Activated CD4-positive, alpha-beta memory T cell treated with anti-CD3 and anti-CD28 coated beads, Interleukin-2, amount 10 ng/mL, durations not matched to agents 7 days and 5 days (primary cell): ENCODE measurements at places on chromosomes 7 and 10. TPM values are rescaled to one million over a fixed set of nuclear protein-coding genes. Genes with fewer than 3 reads are reported as not detected.

DNA sequence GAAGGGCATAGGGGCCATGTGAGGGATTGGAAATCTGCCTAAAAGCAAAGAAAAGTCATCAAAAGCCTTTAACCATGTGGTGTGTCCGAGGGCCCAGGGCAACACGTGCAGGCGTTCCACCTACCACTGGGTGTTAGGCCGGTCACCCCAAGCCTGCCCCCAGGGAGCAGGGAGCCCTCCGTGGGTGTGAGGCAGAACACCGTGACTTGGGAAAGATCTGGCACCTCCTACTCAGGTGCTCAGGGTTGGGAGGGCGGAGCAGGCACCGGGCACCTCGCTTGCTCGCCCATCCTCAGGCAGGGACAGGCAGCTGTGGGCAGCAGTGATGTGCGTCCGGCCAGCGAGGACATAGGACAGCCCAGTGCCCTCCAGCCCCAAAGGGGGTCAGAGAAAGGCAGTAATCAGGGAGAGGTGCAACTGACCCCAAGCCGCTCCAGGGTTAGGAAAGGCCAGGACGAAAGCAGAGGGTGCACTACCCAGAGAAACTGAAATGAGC lies 80.7 kb upstream of the CHST15 start:
- DNase-seq: no peak

DNA sequence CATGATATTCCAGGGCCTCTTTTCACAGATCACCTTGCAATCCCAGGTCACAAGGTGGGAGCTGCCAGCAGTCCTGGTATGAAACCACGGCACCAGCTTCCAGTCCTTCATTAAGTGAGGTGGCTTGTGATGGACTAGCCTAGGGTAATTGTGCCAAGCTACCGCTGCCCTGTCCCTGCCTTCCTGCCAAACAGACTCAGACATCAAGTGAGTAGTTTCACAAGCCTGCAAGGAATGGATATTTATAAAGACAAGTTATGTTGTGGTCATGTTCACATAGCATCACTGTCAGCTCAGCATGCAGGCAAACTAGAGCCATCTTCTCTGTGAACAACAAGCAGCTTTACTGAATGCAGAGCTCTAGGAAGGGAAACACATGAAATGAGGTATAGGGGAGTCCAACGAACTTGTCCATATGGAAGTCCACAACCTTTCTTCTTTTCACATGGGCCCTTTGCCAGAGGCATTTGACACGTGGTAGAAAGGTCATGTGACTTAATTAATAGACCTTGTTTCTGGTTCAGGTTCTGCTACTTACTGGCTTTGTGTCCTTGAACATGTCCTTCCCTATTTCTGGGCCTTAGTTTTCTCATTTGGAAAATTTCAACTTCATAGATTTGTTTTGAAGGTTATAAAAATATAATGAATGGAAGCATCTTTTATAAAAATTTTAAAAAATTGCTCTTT lies 1061.2 kb downstream of the KCNMA1 start:
- no peak for DNase-seq

DNA sequence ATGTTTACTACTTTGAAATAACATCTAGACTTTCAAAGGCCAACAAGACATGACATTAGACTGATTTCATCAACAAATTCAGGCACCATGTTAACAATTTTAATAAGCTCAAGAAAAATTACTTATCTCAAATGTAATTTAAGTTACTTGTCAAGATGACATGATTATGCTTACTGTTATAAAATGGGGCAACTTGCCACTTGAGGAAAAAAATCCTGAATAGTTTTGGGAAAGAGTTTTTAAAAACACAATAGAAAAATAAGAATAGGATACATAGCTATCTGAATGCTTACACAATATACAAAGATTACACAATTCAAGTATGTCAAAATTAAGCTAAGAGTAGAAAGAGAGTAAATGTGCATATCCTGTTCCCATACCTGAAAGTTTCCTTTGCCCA lies 85.4 kb downstream of the RNF32 start:
- no peak for DNase-seq

DNA sequence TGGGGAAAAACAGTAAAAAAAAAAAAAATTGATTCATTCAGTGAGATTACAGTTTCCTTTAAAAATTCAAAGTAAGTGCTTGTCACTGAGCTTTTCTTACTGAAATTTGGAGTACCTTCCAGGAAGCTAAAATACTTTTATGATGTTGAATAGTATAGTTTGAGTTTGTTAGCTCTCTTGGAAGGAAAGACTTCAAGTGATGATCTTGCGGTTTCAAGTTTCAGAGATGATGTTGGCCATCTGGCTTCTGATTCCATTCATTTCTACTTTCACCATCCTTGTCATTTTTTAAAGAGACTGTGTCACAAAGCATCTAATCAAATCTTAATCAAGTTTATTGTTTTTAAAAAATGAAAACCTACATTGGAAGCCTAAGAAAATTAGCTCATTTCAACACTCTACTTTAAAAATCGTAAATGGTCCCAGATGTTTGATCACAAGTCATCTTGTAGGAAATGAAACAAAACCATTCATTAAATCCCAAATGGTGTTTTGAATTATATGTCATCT lies 4.9 kb upstream of the HERPUD2 start:
- DNase-seq: no peak

DNA sequence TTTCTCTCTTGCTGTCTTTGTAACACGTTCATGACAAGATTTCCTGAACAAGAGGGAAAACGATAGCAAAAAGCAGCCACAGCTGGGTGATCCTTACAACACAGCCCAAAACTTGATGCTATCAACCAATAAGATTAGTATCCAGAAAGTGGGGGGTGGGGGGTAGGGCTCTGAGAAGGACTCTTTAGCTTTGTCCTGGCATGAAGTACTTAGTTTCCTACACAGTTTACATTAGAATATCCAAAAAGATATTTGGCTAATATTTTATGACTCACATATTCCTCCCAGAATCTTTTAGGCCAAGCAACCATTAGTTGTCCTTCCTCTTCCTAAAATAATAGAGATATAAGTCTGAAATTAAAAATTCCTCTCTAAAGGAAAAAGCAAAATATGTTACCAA lies 22.9 kb upstream of the LRRC17 start:
- DNase-seq: no peak

GRCh38 chr7:83672157-83672556 lies 23.2 kb upstream of the SEMA3E start:
- DNase-seq: no peak

GRCh38 chr10:99656199-99657064 lies 2.9 kb upstream of the ENTPD7 start:
- DNase-seq: no peak

- DNase-seq: no peak
Observed at GRCh38 chr10:70433581-70434280, 7.8 kb downstream of the NODAL start.

DNA sequence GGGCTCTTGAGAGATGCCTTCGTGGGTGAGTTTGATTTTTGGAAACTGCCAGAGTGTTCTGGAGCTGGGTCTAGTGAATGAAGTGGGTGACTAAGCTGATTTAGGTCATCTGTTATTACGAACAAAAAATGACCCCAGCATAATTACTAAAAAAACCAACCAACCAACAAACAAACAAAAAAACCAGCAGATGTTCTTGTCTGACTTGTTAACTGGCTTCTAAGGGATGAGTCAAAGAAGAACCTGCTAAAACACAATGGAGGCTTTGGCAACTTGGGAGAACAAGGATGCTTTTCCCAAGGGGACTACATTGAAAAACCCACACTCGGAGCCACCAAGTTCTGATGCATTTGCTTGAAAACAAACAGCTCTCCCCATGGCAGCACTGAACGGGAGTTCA lies 11.5 kb downstream of the TACR2 start:
- no peak for DNase-seq

DNA sequence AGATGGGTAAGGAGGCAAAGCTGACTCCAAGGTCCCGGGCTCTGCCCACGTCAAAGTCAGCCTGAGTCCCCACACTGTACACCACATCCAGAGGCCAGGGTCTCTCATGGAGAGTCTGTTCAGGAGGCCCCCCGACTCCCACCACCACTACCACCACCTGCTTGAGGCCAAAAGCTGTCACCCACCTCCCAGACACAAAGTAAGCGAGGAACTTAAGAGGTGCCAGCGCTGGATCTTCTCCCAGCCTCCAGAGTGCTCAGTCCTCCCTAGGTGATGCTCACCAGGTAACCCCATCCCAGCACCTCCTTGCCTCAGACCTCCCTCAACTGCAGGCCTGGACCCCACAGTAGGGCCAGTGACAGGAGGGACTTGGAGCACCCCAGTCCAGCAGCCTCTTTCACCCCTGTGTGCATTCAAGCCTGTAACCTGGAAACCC lies 520 bp downstream of the NPC1L1 start:
- DNase-seq: no peak

GRCh38 chr10:38043516-38043915 lies 33.0 kb downstream of the ZNF33A start:
- DNase-seq: no peak

- no peak for DNase-seq
Observed at GRCh38 chr10:95333997-95334804, 43.4 kb upstream of the PDLIM1 start.

GRCh38 chr10:118590334-118590733 lies 5.1 kb downstream of the PRLHR start:
- no peak for DNase-seq

GRCh38 chr10:132396494-132397035 lies 435 bp upstream of the PWWP2B start:
- DNase-seq: peak; percentile 72

DNA sequence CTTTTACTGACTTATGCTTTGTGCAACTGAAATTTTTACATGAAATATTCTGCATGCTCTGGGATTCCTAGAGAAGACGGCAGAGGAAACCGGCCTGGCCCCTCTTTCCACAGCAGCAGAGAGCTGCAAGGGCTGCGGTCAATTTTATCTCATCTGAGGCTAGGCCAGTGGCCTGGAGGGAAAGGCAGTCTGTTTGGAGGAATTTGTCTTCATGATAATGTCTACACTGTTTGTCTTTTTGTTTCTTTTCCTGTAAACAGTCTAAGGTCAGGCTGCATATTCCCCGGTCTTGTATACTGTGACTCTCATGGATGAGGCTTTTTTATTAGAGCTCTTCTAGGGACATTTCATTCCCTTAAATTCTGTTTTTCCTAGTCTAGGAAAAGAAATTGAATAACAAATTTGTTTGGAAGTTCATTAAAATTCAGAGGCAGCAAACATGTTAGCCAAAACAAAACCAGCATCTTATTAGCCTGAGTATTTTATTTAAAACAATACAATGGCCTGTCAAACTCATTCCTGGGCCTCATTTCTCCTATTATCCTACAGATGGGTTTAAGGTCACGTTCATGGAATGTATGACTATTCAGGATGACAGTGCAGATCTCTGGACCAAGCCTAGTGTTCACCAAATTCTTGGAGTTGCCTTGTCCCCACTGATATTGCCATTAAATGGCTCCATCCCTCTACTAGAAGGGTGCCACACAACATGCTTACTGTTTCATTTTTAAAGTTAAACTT lies 26.4 kb downstream of the LAMB4 start:
- no peak for DNase-seq

DNA sequence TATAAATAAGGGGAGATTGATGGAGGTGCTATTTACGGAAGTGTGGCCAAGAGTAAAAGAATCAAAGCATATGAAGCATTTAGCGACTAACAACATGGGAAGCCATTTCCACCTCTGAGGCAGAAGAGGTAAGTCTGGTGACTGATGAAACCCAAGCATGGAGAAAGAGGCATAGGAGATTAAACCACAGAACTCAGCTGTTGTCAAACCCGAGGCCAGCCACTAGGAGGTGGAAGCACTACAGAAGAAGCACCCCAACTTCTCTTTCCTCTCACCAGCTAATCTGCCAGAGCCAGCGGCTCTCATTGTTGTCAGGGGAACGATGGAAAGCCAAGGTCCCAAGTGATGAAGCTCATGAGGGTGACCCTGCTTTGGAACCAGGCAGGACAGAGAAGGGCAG lies 19.6 kb upstream of the CNTNAP2 start:
- no peak for DNase-seq

DNA sequence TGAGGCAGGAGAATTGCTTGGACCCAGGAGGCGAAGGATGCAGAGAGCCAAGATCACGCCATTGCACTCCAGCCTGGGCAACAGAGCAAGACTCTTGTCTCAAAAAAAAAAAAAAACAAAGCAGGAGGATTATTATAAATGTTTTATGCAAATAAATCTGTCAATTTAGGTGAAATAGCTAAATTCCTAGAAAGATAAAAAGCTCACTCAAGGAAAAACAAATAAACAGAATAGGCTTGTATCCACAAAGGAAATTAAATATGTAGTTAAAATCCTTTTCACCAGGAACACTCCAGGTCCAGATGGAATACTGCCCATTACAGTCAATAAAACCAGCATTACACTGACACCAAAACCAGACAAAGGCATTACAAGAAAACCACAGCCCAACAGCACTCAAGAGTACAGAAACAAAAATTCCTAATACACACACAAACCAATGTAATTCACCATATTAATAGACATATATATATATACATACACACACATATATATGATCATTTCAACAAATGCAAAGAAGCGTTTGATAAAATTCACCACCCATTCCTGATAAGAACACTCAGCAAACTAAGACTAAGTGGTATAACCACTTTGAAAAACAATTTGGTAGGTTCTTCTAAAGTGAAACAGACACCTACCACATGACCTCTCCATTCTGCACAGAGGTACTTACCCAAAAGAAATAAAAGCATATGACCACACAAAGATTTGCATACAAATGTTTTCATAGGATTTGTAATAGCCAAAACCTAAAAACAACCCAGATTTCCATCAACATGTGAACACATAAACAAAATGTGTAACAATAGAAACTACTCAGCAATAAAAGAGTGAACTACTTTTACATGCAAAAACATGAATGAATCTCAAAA lies 38.8 kb downstream of the ABI1 start:
- DNase-seq: no peak

DNA sequence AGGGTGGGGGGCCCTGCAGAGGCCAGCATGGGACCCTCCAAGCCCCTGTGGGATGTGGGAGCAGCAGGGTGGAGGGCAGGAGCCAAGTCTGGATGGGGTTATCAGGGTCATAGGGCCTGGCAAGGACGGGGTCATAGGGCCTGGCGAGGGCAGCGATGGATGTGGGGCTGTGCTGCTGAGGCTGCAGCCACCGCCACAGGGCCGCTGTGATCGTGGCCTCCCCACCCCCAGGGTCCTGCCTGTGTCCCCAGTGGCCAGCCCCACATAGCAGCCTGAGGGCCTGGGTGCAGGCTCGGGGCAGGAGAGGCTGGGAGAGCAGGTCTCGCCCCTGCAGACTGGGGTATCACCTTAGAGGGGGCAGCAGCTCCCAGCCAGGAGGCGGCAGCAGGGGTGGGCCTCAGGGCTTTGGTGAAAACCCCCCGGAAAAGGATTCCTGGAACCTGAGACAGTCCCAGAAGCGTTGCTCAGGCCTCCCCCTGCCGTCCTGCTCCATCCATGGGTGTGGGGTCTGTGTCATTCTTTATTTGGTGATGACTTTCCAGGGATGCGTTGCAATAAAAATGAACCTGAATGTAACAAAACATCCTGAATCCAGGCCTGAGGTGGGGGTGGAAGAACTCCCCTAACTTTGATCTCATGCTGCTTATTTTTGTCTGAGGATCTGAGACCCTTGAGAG lies 107.3 kb upstream of the SHH start:
- DNase-seq: no peak

- DNase-seq: no peak
Observed at GRCh38 chr7:33109758-33110238, 594 bp upstream of the RP9 start.

Gene FAM20C
- not detected for total RNA-seq

Gene WIPF3
- not detected for total RNA-seq

Gene MKLN1
- total RNA-seq: 37.3 TPM

Gene HMX2
- not detected for total RNA-seq

Gene CYTH3
- 1.2 TPM for total RNA-seq

Gene TUBAL3
- total RNA-seq: not detected
